ENCODE measurements at places on chromosomes 7 and 10.

- no peak for DNase-seq
These were observed 236.5 kb downstream of the ARL4A start for GRCh38 chr7:12923971-12924370.

DNA sequence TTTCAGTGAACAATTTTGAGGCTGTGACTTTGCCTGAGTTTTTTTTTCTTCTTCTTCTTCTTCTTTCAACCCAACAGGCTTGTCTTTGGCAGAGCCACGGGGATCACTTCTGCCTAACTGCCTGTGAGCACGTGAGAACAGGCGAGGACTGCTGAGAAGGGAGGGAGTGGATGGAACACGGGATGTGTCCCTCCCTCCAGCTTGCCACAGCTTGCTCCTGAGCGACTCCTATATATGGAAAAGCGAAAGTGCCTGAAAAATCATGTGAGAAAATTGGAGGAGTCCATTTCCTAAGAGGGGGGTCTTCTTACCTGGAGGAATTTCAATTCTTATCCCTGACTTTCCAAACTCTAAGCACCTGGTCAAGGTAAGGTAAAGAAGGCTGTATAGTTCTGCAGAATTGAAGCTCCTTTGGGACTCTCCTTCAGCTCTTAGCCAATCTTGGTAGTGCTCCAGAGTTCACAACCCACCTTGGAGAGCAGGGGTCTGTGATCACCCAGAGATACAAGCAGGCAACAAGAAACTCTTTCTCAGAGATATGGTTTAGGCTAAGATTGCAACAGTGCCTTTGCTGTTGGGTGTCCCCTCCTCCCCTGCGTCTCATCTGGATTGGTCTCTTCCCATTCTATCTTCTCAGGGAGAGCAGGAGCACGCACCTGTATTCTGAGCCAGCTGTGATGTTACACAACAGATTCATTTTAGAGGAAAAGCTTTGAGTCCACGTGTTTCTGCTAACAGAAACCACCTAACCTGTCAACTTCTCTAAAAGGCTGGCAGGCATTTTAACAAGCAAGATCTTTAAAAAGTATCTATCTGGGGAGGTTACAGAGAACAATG is at the start of gene MAT1A:
Gene MAT1A, minus strand, starts transcription at position 208 of the 837 bp plus-strand sequence. CDS start 235 bp downstream, outside the sequence.
- DNase-seq = no peak

DNA sequence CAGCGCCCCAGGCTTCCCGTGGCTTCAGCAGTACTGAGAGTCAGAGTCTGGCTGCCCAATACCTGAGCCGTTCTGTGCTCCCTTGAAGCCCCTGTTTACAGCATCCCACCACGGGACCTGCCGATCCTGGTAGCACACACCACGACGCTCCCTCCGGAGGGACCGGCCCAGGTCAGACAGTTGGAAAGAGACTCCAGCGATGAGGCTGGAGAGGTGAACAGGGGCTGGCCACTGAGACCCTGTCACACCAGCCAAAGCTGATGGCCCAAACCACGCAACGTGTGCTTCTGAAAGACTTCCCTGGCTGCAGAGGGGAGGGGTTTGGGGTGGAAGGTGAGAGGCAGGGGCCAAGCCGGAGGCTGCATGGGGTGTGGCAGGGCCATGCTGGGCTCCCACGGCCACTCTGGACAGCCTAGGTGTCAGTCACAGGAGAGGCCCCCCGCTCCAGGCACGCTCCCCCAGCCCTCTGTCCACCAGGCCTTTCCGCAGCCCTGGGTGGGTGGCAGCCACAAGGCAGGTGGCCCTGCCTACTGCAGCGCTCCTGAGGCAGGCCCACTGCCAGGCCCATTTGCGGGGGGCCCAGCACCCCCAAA is 140.2 kb upstream of the CHST15 start:
- DNase-seq = no peak

DNA sequence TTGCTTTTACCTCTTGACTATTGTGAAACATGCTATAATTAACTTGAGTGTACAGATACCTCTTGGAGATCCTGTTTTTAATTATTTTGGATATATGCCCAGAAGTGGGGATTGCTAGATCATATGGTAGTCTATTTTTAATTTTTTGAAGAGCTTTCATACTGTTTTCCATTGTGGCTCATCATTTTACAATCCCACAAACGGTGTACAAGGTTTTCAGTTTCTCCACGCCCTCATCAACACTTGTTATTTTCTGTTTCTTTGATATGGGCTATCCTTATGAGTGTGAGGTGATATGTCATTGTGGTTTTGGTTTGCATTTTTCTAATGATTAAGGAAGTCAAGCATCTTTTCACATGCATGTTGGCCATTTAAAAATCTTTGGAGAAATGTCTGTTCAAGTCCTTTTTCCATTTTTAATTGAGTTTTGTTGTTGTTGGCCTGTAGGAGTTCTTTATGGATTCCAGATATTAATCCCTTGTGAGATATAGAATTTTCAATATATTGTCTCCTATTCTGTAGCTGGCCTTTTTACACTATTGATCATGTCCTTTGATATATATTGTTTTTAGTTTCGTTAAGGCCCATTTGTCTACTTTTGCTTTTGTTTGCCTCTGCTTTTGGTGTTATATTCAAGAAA is 7.5 kb downstream of the AGK start:
- no peak for DNase-seq

DNA sequence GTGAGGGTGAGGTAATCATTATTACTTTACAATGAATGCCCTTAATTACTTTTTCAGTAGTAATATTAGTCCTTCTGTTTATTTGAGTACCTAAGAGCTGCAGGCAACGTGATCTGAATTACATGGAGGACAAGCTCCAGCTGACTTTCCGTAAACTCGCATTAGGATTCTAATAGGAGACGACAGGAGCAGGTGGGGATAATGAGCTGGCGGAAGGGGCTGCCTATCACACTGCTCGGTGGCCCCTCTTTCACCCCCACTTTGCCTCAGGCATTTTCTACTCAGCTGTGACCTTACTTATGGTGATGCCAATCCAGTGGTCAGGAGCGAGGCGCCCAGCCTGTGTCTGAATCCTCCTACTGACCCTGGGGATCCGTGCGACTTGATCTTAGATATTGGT is at the start of gene C7orf33:
Gene C7orf33, plus strand, starts transcription at position 296 of the 400 bp plus-strand sequence. CDS start 160 bp downstream, outside the sequence.
- DNase-seq = no peak

GRCh38 chr10:59524348-59524747 is 162.0 kb upstream of the FAM13C start:
- DNase-seq = no peak

DNA sequence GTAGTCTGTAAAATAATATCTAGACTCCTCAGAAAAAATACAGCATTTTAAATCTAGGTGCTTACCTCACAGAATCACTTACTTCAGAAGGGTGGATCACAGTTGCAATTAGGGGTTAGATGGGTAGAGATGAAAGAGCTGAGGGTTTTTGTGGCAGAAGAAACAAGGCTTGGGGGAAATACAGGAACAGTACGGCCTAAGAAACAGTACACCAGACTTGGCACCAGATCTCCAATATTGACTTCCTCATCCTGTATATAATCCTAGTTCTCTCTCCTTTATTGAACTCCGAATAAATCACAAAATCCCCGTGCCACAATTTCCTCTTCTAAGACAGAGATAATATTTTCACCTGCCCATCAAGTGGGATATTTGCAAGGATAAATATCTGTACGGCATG is 14.3 kb downstream of the CEP41 start:
- DNase-seq = no peak

GRCh38 chr10:28010821-28011220 is 11.9 kb upstream of the ODAD2 start:
- no peak for DNase-seq

- DNase-seq = peak; percentile 54
These were observed 647 bp upstream of the NACAD start for GRCh38 chr7:45089341-45089891.

DNA sequence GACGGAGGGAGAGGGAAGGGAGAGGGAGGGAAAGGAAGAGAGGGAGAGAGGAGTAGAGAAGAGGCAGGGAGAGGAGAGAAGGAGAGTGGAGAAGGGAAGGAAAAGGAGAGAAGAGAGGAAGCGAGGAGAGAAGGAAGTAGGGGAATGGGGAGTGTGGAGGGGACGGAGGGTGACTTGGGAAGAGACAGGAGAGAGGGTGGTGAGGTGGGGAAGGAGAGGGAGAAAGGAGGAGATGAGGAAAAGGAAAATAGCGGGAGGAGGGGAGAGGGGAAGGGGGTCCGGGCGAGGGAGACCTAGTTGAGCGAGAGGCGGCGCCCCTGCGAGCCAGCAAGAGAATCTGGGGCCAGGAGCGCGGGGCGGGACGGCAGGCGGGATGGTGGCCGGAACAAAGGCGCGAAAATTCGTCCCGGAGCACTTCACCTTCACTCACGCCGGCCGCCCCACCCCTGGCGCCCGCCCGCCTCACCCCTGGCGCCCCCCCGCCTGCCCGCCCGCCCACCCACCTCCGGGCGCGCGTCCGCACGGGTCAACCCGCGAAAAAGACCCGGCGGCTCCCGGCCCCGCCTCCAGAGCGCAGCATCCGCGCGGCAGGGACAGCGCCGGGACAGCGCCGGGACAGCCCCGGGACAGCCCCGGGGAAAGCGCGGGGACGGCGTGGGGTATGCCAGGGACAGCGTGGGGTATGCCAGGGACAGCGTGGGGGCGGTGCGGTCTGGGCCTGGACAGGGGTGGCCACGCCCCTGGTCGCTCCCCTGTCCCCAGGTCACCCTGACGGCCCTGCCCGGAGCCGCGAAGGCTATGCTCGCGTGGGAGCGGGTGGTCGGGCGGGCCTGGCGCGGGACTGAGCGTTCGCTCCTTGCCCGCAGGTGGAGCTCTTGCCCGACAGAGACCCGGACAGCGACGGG is 4.2 kb downstream of the VSTM2A start:
- no peak for DNase-seq

GRCh38 chr7:158695056-158695455 is 9.5 kb downstream of the NCAPG2 start:
- no peak for DNase-seq

DNA sequence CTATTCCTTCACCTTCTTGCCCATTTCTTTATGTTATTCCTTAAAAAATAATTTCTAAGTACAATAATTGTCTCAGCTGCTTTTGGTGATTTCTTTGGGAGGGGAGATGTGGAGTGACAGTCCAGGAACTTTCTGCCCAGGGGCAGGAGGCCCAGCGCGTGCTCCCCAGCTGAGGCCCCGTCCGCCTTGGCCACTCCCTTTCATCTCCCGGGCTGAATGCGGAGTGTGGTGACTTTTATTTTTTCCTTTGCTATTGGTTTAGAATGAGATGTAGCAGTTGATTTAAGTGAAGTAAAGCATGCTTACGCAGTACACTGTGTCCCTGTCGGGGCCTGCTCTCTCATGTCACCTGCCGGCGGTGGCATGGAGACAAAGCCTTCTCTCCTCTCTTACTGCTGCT is 141.6 kb downstream of the MGMT start:
- DNase-seq = no peak

- no peak for DNase-seq
These were observed 47.7 kb upstream of the TRIL start for GRCh38 chr7:29005829-29006228.

DNA sequence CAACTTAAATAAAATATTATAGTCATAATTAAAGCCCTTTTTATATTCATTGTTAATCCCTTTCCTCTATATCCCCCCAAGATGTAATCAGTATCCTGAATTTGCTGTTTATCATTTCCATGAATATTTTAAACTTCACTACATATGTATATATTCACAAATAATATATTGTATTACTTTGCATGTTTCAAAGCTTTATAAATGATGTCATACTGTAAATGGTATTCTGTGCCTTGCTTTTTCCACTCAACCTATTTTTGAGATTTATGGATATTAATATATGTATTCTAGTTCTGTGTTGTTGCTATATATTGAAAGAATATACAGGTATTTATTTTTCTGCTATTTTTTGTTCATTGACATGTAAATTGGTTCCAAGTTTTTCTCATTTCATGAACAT is 173.1 kb downstream of the CCDC71L start:
- DNase-seq = no peak

- DNase-seq = no peak
These were observed 117.9 kb downstream of the TEX36 start for GRCh38 chr10:125565046-125565445.

- DNase-seq = no peak
These were observed 38.2 kb downstream of the HK1 start for GRCh38 chr10:69316313-69317059.

DNA sequence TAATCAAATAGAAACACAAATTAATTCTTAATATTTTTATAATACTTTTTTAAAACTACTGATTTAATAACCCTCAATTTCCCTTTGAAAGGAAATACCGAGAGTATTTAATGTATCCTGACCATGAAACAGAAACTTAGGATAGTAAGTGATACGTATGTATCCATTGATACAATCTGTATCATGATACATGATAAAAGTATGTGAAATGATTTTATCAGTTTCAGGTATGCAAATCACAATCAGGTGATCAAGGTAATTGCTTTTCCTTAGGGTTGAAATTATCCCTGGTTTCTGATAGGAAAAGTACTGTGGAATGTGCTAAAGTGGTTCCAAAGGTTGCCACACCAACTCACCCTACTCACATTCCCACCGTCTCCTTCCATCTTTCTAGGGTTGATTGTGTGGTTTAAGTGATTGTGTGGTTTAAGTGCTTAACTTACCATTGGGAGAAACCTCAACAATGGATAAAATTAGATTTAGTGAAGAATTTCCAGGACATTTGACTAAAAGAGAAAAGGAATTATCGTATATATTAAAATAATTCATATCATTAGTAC is 138.3 kb downstream of the LRRN3 start:
- no peak for DNase-seq

DNA sequence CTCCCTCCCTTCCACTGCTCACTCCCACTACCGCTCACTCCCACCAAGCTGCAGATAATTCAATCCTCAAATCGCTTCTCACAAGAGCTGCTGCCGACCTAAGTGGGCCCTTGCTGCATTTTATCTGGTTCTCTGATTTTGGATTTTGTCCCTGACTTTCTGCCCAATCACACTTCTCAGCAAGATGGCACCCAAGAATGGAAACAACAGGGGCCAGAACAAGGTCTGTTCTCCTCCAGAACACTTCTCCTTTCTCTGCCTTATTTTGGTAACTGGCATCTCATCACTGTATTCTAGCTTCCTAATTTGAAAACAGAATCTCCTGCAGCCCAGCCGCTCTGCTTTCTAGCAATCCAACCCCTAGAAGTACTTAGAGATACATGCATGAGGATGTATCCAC is 172.8 kb downstream of the GRID1 start:
- DNase-seq = no peak

DNA sequence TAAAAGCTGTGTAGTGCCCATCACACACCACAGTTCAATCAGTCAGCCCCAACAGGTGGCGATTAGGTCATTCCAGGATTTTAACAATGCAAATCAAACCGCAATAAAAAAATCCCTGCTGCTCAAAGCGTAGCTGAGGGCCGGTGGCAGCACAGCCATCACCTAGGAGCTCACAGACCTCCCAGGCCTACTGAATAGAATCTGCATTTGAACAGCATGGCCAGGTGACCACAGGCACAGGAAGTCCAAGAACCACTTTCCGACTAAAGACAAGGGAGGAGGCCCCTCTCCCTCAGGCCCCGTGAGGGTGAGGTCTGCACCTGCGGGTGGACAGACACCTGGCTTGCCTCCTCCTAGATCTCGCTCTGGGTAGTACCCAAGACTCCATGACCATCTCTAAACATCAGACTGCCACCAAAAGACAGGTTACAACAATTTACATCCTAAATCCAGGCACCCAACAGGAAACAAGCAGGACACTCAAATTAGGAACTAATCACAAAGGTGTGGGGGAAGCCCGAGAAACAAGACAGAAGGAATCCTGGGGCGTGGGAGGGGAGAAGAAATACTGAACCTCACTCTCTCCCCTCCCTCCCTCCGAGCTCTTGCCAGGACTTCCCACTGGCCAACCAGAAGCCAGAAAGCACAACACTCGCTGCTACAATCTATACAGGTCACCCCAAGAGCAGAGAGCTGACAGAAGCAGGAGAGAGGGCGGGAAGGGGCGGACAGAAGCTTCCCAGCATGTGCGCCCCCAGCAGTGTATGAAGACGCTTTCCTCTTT is 19.2 kb downstream of the GNA12 start:
- DNase-seq = no peak
